Activated CD4-positive, alpha-beta T cell treated with anti-CD3 and anti-CD28 coated beads for 24 hours (primary cell): ENCODE measurements at places on chromosomes 2 and 18.

DNA sequence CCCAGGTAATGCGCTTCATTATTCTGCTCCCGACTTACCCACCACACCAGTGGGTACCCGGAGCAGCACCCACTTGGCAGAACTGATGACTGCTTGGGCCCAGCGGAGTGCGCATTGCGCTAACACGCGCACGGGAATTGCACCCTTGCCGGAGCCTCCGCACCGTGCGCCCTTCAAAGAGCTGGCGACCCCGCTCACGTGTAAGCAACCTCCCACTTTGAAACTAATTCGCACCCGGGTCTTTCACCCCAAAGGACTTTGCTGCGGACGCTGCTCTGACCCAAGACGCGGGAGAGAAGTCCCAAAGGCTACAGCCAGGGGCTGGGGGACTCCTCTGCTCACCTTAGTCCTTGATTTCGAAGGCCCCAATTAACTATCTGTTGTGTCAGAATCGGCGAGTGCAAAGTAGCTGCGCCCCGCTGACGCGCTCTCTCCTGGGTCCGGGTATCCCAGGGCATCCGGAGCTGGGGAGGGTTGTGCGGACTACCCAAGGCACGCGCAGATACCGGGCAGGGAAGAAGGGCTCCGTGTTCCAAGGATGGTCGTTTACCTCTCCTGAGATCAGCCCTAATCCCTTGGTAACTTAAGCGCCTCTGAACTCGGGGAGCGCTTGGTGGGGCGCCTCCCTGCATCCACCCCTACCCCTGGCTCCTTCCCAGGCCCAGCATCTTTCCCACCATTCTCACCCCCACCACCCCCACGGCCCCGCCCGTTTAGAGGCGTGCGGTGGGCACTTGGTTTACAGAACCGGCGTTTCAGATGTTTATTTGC lies 13.1 kb upstream of the SATB2 start:
- DNase-seq = no peak

DNA sequence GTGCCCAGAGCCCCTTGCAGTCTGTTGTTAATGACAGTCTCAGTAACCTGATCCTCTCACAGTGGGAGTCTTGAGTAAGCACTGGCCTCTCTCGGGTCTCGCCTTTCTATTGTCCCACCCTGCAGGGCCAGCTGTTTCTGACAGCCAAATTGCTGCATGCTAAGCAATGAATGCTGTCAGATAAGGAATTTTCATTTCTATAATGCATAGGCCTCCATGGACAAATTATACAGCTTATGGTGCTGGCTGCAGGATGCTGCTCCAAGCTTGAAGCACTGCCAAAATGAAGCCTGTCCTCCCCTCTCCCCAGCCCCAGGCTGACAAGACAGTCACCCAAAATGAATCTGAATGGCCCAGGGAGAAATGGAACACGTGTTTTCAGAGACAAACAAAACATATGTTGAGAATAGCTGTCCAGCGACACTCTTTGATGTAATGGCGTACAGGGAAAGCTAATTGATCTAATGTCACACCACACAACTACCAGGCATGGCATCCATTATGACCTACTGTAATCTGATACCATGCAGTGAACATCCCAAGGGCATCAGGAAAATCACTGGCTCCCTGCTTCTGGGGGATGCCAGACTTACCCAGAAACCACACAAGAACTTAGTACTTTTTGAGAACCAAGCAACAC lies 36.8 kb downstream of the ACVR1 start:
- no peak for DNase-seq

DNA sequence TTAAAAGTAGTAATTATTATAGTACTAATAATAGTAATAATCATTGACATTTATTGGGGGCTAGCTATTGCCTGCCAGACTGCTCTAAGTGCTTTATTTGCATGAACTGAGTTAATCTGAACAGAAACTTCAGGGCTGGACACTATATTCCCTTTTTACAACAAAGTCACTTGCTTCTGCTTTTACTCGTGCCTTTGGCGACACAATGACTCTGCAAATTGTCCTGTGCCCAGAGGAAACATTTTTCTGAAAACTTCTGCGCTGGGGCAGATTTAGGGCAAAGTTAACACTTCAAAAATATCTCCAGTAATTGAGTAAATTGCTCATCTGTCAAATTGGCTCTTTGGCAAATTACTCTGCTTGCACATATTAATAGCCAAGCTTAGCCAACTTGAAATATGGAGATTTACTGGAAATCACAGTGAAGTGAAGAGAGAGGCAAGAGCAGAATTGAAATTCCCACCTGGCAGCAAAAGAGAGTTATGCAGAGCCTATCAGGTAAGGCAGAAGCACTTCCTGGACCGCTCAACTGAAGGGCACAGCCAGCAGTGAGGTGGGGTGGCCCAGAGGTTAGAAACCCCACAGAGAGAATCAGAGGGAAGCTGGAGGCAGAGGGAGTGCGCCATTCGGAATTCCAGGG lies 36.3 kb downstream of the BMP10 start:
- no peak for DNase-seq

- no peak for DNase-seq
Measured at GRCh38 chr2:219045937-219046550, 4.7 kb upstream of the CFAP65 start.

- no peak for DNase-seq
Measured at GRCh38 chr18:79965119-79965902, 868 bp downstream of the HSBP1L1 start.

GRCh38 chr2:9287400-9288045 lies 80.9 kb downstream of the ASAP2 start:
- no peak for DNase-seq
